ENCODE measurements at places on chromosomes 1 and 21.

- no peak for DNase-seq
Observed at GRCh38 chr21:35203093-35203977, 154.2 kb upstream of the RUNX1 start.

GRCh38 chr1:29711582-29712283 is 475.4 kb downstream of the PTPRU start:
- DNase-seq, result no peak

DNA sequence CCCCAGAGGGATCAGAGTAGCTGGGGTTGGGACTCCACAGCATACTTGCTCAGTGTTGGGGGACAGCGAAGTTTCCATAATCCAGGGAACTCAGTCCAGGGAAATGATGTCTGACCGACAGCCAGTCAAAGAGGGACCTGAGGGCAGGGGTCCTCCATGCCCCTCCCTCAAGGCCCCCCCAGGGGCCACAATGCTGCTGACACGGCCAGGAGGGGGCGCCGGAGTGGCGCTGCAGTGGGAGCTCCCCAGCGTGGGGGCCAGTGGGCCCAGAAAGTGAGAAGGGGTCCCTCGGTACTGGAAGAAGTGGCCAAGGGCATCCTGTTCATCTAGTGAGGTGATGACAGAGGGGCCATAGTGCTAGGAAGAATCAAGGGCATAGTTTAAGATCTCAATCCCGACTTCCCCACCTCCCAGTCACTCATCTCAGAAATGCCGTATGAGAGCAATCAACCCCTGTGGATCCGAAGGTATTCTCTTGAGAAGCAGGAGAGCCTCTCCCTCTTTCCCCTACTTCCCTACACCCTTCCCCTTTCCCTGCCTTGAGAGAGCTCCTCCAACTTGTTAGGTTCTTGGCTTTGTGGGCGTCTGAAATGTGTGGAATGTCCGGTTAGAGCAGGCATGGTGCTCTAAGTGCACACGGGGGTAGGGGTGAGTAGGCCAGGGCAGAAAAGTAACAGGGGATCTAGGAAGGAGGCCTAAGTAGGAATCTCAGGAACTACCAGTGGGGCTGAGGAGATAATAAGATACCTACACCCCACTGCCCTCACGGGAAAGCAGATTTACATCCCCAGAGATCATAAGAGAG is 4.1 kb downstream of the NUDT17 start:
- DNase-seq, result no peak

- DNase-seq, result no peak
Observed at GRCh38 chr1:183214021-183214970, 28.2 kb downstream of the LAMC2 start.

DNA sequence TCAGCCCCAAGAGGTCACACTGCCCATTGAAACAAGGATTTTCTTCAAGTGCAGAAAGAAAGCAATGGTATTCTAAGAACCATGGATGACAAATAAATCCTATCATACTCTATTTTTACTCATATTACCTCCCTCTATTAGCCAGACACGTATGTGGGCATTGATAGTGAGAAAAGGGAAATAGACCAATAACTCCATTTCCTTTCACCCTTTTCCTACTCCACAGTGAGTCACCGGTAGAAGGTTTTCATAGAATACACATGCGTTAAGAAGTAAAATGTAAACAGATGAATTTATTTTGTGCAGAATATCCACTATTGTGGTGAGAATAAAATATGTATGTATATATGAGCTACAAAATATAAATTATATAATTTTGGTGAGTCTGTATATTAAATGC is 568.9 kb upstream of the ADGRL4 start:
- no peak for DNase-seq

DNA sequence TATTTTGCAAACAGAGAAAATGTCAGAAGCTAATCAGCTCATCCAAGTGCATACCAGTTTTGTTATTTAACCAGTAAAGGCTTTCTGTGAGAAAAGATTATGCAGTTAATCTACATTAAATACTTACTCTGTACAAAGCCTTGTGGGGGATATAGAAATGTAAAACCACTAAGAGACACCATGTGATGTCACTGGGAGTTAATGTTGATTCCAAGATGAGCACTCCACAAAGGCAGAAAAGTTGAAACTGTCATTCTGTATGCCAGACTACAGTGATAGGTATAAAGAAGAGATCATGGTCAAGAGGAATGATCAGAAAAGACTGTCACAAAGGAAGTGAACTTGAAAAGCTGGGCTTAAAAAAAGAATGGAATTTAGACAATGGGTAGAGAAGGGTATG is 100.3 kb upstream of the SGIP1 start:
- no peak for DNase-seq
